Pancreas (tissue), 10 donors: ENCODE measurements at places on chromosomes 16 and 17. TPM values are rescaled to one million over a fixed set of nuclear protein-coding genes. Genes with fewer than 3 reads are reported as not detected.

DNA sequence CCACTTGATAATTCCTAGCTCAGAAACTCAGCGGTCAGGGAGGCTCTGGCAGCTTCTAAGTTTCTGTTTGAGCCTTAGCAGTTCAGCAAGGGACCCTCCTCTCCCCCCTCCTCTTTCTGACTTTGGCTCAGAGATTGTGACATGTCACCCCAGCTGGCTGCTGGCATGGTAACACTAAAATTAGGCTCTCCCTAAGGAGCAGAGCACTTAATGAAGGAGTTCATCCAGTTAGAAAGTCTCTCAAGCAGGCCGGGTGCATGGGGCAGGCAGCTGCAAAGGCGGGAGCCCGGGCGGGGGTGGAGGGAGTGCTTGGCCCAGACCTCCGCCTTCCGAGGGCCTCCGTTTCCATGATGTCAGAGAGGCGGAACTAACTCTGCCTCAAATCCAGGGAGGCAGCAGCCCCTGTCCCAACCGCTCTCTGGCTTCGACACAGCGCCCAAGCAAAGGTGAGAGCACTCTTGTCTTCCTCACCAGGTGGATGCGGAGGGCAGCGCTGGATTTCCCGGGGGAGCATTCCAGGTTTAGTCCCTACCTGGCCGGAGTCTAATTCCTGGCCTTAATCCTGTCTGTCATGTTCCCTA is 128.0 kb upstream of the PLCG2 start:
- peak; percentile 35 for DNase-seq
- no peaks in the 10 kb centered on the region for H3K27me3 ChIP-seq
- no peaks in the 10 kb centered on the region for H3K4me1 ChIP-seq
- no peaks in the 10 kb centered on the region for H3K36me3 ChIP-seq

GRCh38 chr17:82235775-82236141 is 6.9 kb downstream of the SLC16A3 start:
- no peaks in the 10 kb centered on the region for H3K27me3 ChIP-seq
- H3K36me3 ChIP-seq, result peaks cover 5% of the 10 kb centered on the region
- no peak overlapping the region for H3K27ac ChIP-seq
- peaks cover 7% of the 10 kb centered on the region for H3K4me1 ChIP-seq

- no peaks in the 10 kb centered on the region for H3K36me3 ChIP-seq
- H3K4me1 ChIP-seq, result no peaks in the 10 kb centered on the region
- H3K27me3 ChIP-seq, result no peaks in the 10 kb centered on the region
Observed at GRCh38 chr16:24163935-24164334, 92.2 kb upstream of the CACNG3 start.

- H3K27me3 ChIP-seq, result no peaks in the 10 kb centered on the region
- H3K27ac ChIP-seq, result peak overlapping the region; percentile 71
- DNase-seq, result no peak
Observed at GRCh38 chr17:77420095-77420803, 279.5 kb downstream of the SEC14L1 start.

- no peak for DNase-seq
- no peaks in the 10 kb centered on the region for H3K4me1 ChIP-seq
- H3K4me3 ChIP-seq, result no peak overlapping the region
- no peak overlapping the region for H3K27ac ChIP-seq
- H3K36me3 ChIP-seq, result no peaks in the 10 kb centered on the region
- H3K27me3 ChIP-seq, result no peaks in the 10 kb centered on the region
Observed at GRCh38 chr16:1024138-1024537, 42.6 kb downstream of the SOX8 start.

DNA sequence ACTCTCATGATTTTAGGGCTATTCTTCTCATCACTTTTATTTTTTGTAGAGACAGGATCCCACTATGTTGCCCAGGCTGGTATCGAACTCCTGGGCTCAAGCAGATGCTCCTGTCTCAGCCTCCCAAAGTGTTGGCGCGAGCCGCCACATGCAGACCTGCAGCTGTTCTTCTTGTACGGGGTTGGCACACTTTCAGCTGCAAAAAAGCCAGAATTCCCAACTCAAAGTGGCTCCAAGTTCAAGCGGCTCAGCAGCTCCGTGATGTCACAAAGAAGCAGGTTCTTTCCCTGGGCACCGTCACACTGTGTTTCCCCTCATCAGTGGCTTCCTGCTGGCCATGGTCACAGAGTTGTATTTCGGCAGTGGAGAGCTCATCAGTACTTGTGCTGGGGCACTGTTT is 6.7 kb upstream of the SBK1 start:
- H3K36me3 ChIP-seq, result no peaks in the 10 kb centered on the region
- H3K27ac ChIP-seq, result no peak overlapping the region
- peaks cover 3% of the 10 kb centered on the region for H3K4me1 ChIP-seq
- no peak overlapping the region for H3K4me3 ChIP-seq

DNA sequence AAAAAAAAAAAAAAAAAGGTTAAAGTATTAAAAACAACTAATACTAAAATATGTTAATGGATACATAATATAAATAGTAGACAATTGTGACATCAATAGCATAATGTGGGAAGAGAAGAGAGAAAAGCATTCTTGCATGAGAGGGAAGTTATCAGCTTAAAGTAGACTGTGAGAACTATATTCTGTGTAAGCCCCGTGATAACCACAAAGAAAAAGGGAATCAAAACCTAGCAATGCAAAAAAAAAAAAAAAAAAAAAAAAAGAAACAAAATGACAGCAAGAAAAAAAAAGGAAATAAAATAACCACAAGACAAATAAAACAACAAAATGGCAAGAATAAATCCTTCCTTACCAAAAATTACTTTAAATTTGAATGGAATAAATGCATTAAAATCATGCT is 39.8 kb upstream of the MYLK3 start:
- no peaks in the 10 kb centered on the region for H3K36me3 ChIP-seq
- no peak overlapping the region for H3K27ac ChIP-seq
- H3K4me3 ChIP-seq, result no peak overlapping the region
- H3K27me3 ChIP-seq, result no peaks in the 10 kb centered on the region

DNA sequence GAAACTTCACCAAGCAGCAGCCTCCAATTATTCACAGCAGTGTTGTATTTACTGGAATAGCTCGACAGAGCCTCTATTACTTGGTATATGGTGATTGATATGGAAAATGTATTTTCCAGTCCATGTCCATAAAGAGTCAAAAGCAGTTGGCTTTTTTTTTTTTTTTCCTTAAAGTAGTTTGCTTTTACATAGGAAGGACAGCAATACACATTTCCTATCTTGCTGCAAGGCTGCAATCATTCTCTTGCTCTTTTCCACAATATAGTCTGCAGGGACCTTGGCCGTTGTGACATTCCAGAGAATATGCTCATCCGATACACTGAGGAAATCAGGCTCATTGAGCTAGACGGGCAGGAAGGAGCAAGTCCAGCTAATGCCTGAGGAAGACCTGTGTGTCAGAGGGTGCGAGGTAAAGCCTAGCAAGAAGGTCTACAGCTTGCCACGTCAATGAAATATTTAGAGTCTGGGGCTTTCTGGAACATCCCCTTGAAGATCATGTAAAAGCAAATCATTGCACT is 131.1 kb downstream of the ENGASE start:
- H3K4me3 ChIP-seq, result no peak overlapping the region
- DNase-seq, result no peak
- no peak overlapping the region for H3K27ac ChIP-seq
- H3K36me3 ChIP-seq, result no peaks in the 10 kb centered on the region

DNA sequence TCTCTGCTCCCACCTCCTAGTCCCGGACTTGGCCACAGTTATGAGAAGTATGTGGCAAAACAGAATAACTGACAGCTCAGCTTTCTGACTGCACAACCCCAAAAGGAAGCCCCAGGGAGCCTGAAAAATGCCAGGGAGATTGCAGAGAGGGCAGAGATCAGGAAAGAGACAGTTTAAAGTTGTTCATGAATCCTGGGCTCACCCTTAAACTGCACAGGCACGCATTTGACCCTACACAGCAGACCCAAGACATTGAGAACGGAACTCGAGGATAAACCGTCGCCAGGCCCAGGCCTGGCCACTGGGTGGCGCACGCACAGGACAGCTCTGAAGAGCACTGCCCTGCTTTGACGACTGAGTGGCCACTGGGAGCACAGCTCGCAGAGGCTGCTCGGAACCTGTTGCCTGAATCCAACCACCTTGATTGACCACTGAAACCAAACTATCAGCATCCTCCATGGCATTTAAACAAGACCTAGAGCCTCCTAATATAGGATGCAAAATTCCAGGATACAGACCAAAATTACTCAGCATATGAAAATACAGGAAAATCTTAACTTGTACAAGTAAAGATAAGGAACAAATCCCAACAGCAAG is 114.0 kb downstream of the C16orf95 start:
- no peak for DNase-seq
- no peak overlapping the region for H3K4me3 ChIP-seq
- H3K27ac ChIP-seq, result no peak overlapping the region
- no peaks in the 10 kb centered on the region for H3K27me3 ChIP-seq
- H3K4me1 ChIP-seq, result peaks cover 6% of the 10 kb centered on the region

DNA sequence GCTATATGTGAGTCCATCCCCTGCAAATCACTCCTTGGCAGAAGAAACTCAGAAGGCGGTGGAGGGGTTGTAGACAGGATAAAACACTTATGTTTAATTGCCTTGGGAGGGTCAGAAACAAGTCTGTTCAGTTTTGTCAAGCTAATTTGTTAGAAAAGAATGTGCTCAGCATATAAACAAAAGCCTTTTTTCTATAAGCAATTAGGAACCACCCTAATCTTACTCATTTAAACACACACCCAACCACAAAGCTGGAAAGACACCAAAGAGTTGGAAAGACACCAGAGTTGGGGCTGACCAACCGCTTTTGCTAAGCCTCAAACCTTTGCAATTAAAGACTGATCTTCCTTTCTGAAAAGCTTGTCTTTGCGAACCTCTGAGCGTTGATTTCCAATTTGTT is 439.2 kb upstream of the ERCC4 start:
- no peak overlapping the region for H3K4me3 ChIP-seq
- H3K36me3 ChIP-seq, result no peaks in the 10 kb centered on the region
- no peak for DNase-seq
- no peaks in the 10 kb centered on the region for H3K27me3 ChIP-seq
- no peaks in the 10 kb centered on the region for H3K4me1 ChIP-seq

GRCh38 chr16:27847030-27847550 is 216.4 kb downstream of the GSG1L start:
- H3K36me3 ChIP-seq, result no peaks in the 10 kb centered on the region
- DNase-seq, result no peak
- no peaks in the 10 kb centered on the region for H3K27me3 ChIP-seq

- no peaks in the 10 kb centered on the region for H3K27me3 ChIP-seq
- H3K36me3 ChIP-seq, result no peaks in the 10 kb centered on the region
- H3K27ac ChIP-seq, result no peak overlapping the region
- no peak overlapping the region for H3K4me3 ChIP-seq
Observed at GRCh38 chr16:66473654-66474519, 46.8 kb downstream of the BEAN1 start.

- peak overlapping the region; percentile 58 for H3K27ac ChIP-seq
- DNase-seq, result no peak
- H3K27me3 ChIP-seq, result no peaks in the 10 kb centered on the region
- H3K4me1 ChIP-seq, result peaks cover 33% of the 10 kb centered on the region
- H3K4me3 ChIP-seq, result no peak overlapping the region
Observed at GRCh38 chr16:68798398-68798797, 44.9 kb upstream of the TANGO6 start.

- no peaks in the 10 kb centered on the region for H3K27me3 ChIP-seq
- DNase-seq, result no peak
- H3K4me1 ChIP-seq, result peaks cover 19% of the 10 kb centered on the region
Observed at GRCh38 chr17:49359990-49360795, 1.9 kb downstream of the ZNF652 start.

DNA sequence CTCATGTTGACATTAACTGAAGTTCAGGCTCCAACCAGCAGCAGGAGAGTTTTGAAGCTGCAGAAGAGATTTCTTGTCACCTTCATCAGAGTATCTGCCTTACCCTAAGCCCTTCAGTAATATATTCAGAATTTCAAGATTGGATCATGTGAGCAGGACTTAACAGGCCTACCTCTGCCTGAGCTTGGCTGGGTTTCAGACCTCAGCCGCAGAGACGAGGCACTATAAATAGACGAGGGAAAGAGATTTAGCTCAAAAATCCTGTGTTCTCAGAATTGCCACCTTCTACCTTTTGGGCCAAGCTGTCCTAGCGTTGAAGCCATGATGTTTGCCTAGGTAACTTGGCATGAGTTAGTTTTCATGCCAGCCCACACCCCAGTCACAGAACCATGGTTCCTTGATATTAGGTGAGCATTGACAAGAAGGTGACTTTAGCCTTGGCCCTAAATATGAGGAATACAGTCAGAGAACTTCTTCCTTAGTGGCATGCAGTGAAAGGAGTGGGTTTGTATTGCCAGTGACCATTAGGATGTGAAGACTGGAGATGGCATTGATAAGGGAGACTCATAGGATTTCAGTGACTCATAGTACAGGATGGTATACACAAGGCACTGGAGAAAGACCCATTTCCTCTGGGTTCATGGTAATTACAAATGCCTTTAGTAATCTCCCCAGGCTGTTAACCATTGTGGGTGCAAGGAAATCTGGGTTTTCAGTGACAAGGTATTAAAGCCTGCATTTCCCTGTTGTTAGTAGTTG is 224.3 kb downstream of the MSI2 start:
- H3K27ac ChIP-seq, result no peak overlapping the region
- H3K4me3 ChIP-seq, result no peak overlapping the region
- no peaks in the 10 kb centered on the region for H3K4me1 ChIP-seq
- H3K27me3 ChIP-seq, result no peaks in the 10 kb centered on the region
- no peaks in the 10 kb centered on the region for H3K36me3 ChIP-seq

DNA sequence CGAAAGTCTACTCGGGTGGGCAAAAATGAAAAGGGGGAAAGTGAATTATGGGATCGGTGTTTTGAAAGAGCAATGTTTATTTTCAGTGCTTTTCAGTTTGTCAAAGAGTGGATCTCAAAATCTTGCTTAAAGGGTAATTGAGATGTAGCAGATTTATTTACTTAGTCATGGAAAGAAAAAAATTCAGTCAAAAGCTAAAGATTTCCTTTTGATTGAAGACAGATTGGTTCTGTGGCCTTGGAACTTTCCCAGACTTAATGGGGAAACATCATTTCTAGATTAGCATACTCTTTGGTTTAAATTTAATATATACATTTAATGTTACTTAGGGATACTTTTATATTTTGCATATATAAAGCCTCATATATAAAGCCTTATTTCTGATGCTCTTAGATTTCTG is 20.6 kb downstream of the PRKAR1A start:
- peaks cover 8% of the 10 kb centered on the region for H3K4me1 ChIP-seq
- peaks cover 41% of the 10 kb centered on the region for H3K36me3 ChIP-seq
- no peak overlapping the region for H3K4me3 ChIP-seq
- no peak for DNase-seq
- H3K27ac ChIP-seq, result no peak overlapping the region

DNA sequence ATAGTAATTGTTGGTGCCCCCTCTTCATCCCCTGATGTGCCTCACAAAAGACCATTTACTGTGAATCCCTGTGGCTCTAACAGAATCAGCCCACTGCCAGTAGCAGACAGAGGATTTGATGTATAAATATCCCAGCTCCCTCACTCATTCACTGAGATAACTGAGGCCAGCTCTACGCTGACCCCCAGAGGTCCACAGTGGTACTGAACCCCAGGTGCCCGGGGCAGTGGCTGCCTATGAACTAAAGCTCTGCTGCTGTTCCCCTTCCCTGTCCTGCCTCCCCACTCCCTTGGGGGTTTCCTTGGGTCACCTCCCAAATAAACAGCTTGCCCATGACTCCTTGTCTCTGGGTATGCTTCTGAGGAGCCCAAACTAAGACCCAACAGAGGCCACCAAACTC is 295.8 kb downstream of the FOXL1 start:
- DNase-seq, result no peak
- no peak overlapping the region for H3K4me3 ChIP-seq
- H3K36me3 ChIP-seq, result no peaks in the 10 kb centered on the region
- H3K4me1 ChIP-seq, result no peaks in the 10 kb centered on the region
- H3K27me3 ChIP-seq, result peaks cover 7% of the 10 kb centered on the region
- H3K27ac ChIP-seq, result no peak overlapping the region

INCA1 gene
- total RNA-seq, result 0.28 TPM

CFAP119 gene
- 5.7 TPM for total RNA-seq

EXOSC6 gene
- 11.4 TPM for total RNA-seq

KRTAP9-2 gene
- not detected for total RNA-seq

AKAP10 gene
- 11.8 TPM for total RNA-seq

OR3A3 gene
- not detected for total RNA-seq

ABCC6 gene
- total RNA-seq, result 10.8 TPM
